ENCODE measurements at places on chromosomes 7 and 10.

GRCh38 chr10:124007102-124007772 is 86.2 kb downstream of the CHST15 start:
- DNase-seq = no peak

DNA sequence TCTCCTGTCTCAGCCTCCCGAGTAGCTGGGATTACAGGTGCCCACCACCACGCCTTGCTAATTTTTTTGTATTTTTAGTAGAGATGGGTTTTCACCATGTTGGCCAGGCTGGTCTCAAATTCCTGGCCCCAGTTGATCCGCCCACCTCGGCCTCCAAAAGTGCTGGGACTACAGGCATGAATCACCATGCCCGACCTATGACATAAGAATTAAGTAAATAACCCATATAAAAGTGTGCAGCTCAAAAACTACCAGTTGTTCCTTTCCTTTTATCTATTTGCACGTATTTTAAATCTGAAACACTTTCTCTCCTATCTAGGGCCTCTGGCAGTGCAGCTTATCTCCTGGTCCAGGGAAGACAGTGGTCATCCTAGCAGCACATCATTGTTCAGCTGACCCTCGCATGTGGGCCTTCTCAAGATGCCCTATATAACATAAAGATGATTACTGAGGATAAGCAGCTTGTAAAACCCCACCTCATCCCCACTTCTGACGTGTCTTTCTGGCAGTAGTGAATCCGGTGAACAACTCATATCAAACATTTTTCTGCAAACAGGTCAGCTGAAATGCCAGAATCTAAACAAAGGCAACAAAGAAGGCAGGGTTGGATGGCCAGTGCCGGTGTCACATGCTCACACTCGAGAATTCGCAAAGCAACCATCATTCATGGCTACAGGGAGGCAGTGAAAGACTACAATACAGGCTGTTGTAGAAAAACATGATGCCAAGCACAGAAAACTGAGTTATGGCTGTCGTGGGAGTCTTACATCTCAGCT is 36.0 kb upstream of the KCNIP2 start:
- no peak for DNase-seq

GRCh38 chr10:84179059-84179710 is 5.6 kb downstream of the GPR15LG start:
- peak; percentile 34 for DNase-seq

DNA sequence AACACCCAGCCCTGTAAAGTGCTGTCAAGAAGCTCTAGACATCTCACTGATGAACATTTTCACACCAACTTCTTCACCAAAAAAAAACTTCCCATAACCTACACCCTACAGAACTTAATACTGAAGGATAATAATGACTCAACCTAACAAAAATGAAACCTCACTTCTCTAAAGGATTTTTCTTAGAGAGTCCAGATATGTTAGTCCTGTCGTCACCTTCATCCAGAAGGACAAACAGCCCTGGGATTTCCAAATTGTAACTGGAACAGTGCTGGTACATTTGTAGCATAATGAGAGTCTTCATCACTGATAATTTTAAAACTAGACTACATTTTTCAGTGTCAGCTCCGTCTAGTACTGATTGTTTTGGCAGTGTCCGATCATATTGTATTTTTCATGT is 528.6 kb upstream of the CELF2 start:
- DNase-seq = no peak

DNA sequence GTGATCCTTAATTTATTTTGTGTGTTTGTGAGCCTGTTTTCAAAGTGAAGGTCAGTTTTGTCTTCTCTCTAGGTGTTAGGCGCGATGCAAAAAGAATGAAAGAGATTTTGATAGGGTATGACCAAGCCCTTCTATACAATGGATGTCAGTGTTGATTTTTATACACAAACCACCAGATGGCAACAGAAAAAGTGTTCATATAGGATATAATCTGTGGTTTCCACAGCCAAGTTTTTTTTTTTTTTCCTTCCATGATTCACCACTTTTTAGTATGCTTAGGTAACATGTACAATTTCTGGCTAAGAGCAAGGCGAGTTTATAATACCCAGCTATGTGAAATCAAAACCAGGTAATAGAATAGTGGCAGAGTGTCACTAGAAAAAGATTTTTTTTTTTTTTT is 8.1 kb downstream of the SDK1 start:
- no peak for DNase-seq

DNA sequence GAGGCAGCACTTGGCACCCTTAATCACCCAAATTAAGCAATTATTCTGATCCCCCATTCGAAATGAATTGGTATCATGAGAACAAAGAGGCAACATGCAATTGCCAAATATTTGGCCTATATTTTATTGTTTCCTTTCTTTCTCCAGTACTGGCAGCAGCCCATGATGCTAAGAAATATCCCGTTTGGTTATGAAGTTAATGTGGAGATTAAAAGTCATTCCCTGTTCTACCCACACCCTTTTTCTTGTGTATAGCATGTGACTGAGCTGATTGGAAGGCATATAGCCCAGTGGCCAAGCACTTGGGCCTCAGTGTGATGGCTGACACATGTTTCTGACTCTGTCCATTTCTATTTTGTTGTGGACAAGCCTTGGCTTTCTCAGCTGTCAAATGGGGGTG is 692.3 kb upstream of the GALNT17 start:
- no peak for DNase-seq

GRCh38 chr7:94398841-94399240 is 4.1 kb downstream of the COL1A2 start:
- DNase-seq = no peak

DNA sequence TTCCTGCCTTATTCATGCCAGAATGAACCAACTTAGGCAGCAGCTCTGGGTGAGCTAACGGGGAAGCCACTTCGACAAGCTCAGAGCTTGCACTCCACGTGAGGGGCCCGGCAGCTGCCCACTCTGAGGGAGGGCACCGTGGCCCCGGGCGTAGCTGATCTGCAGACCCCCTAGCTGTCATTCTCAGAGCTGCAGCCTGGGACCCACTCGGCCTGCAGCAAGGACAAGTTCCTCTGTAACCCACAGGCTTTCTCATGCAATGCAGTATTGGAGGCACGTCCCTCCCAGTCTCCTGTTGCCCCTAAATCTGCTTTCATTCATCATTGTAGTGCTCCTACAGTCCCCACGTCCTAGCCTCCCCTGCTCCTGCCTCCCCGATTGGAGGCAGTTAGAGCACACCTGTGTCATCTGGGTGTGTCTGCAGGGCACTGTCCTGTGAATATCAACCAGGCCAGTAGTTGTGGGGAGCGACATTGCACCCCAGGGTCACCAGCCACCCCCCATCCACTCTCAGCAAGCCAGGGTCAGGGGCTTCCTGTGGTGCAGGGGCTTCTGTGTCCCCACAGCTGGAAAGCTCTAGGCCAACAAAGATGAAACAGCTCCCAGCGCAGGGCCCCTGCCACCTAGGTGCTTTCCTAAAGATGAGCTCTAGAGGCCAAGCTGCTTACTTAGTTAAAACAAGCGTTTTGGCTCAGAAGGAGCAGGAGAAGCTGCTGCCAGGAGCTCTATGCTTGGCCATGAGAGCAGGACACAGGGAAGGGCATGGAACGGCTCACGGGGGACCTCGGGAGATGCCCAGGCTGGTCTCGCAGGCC is 333.6 kb downstream of the ADARB2 start:
- no peak for DNase-seq

DNA sequence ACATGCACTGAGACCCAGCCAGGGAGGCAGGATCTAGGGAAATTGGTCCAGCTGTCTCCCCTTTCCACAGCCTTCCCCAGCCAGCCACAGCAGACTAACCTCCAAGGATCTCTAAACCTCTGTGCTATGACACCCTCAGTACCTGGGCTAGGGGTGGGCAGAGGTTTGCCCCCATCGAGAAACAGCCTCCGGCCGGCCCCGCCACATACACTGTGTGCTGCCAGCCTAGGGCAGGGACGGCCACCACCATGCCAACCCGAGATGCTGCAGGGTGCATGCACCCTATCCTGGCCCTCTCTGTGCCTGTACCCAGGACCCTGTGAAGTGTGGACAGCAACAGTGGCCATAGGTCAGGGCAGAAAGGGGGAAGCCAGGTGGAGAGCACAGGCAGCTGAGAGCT is 58.1 kb downstream of the PARP12 start:
- DNase-seq = no peak

DNA sequence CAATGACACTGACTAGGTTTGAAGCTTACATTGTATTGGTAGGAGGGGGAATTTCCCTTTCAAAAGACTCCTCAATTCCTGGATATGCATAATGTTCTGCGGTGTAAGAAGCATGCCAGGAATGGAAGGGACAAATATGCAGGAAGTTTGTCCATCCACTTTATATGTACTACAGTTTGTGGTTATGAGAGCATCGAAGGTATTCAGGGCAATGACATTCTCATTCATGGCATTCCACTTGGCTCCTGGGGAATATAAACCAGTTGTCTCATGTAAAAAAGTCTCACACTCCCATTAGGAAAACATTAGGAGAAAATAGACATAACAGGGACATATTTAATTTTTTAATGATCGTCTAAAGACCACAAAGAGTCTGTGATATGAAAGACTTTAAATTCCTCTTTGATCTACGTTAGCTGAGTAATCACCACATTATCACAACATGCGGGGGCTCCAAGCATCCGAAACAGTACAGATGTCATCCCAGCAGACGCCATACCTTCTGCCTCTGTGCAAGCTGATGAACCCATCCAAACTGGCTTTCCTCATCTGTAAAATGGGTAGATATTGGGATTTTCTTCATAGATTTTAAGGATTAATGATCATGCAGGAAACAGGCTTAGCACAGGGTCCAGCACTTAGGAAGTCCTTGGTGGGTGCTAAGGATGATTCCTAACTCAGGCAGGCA is 675.3 kb downstream of the INHBA start:
- no peak for DNase-seq

DNA sequence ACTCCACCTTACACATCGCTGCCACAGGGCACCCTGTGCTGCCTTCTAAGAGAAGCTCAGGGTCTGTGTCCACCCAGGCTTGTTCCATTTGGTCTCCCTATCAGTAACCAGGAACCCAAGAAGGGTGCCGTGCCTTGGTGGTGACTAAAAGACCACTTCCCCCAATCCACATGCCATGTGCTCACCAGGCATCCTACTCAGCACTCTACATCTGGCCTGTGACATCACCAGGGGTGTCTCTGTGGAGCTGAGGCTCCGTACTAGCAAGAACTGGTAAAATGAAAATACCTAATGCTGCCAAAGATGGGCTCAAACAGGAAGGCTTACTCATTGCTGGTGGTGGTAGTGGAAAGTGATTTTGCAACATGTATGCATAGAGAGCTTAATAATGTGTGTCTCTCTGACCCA is 19.0 kb upstream of the C10orf71 start:
- no peak for DNase-seq

GRCh38 chr7:107474104-107474521 is 4.3 kb downstream of the GPR22 start:
- DNase-seq = no peak

GRCh38 chr10:108690530-108690929 is 1232.8 kb downstream of the XPNPEP1 start:
- DNase-seq = no peak

DNA sequence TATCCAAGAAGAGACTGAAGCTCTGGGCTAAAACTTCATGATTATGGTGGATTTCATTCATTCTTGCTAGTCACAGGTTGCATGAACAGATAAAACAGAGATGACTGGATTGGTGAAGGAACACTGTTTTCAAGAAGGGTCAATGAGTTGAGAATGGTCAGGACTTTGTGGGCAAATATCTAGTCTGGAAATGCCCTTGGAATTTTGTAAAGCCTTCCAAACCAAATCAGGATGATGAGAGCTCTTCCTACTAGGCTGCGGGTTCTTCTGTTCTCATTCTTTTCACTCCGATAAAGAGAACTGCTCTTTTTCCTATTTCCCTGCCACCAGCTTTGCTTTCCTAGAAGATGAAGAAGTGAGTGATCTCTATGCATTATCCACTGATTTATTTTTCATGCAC is 171.4 kb downstream of the ARID5B start:
- no peak for DNase-seq

- DNase-seq = peak; percentile 14
These were observed 24.9 kb upstream of the CARD11 start for GRCh38 chr7:3068530-3068929.

DNA sequence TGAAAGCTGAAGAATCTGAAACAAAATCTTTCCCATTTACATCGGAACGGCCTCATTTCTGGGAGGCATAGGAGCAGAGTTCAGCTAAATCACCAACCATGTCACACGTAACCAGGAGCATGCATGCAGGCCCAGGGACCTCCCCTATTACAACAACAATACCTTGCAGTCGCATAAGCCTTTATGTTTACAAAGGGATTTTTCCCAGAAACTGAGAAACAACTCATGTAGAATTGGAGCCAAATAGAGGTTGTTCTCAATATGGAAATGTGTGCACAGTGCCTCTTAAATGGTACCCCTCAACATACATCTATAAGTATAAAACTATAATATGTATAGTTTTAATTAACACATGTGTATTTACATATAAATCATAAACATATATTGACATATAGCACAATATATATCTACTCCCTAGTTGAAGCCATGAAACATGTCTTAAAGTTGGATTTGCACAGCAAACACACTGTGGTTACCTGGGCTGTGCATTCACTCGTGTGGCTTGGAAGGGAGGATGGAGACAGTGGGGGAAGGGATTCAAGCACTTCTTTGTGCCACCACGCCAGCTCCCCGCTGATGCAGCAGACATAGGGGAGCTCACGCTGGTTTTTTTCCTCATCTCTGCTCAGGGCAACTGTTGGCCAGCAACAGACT is 35.0 kb upstream of the DGKI start:
- no peak for DNase-seq

- DNase-seq = peak; percentile 48
These were observed 15.3 kb downstream of the KCNH2 start for GRCh38 chr7:150962553-150963399.

DNA sequence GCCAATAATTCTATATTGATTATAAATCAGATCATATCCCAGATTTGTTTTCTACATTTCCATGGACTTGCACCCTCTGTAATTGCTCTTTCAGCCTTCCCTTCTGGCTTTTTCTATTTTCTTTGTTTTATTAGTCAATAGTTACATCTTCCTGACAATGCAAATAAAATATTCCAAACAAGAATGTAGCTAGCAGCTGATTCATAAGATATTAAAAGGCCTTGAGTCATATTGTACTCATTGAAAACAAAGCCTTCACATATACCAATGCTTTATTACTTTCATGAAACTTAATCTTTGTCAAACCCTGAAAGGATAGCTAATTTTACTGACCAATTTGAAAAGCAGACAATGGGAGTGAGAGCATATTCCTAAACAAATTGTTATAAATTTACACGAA is 10.7 kb upstream of the SFMBT2 start:
- DNase-seq = no peak

- no peak for DNase-seq
These were observed 299.9 kb upstream of the LRRTM3 start for GRCh38 chr10:66625709-66626590.

DNA sequence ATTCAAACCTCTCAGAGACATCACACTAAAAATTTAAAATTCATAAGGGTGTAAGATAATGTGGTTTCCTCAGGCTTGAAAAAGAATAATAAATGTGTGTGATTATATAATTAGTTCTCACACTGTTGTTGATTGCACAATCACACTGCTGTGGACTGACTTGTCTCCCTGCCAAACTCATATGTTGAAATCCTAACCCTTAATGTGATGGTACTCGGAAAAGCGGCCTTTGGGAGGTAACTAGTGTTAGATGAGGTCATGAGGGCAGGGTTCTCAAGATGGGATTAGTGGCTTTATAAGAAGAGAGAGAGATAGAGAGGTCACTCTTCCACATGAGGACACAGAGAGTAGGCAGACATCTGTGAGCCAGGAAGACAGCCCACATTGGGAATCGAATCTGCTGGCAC is 128.5 kb upstream of the COL1A2 start:
- DNase-seq = no peak
